H4 (cell line): ENCODE measurements at places on chromosomes 1 and 21. TPM values are rescaled to one million over a fixed set of nuclear protein-coding genes. Genes with fewer than 3 reads are reported as not detected.

Gene SERINC2
- 9.9 and 15.0 TPM in 2 replicates for total RNA-seq

DNA sequence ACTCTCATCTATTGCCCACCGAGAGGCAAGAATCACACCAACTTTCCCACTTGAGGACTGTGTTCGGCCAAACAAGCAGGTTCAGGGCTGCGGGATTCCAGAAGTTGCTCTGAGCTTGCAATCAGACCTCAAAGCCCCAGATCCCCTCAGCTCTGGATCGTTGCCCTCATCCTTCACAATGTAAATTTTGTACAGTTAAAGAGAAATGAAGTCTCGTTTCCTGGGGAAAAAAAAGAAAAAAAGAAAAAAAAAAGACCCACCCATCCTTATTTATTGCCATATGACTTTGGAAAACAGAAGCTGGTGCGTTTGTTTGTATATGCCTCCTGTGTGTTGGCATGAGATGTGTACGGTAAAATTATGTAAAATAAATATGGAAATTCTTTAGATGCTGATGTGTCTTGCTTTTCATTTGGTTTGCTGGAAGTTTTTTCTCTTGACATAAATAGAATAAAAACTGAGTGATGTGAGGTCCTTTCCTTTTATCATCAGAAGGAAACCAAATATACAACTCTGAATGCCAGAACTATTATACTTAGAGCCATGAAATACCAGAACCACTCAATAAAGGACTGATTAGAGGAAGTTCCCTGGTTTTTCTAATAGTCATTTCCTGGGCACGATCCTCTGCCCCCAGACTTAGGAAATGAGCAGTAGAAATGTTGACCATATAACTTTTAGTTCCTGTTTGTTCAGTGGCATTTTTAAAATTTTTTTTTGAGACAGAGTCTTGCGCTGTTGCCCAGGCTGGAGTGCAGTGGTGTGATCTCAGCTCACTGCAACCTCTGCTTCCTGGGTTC lies 48.7 kb downstream of the LHX4 start:
- no peak for DNase-seq

Gene CAPN8
- not detected in 2 replicates for total RNA-seq

Gene PIGM
- total RNA-seq, result 6.0 and 6.3 TPM in 2 replicates

Gene TSPAN2
- 1.3 and 3.7 TPM in 2 replicates for total RNA-seq

DNA sequence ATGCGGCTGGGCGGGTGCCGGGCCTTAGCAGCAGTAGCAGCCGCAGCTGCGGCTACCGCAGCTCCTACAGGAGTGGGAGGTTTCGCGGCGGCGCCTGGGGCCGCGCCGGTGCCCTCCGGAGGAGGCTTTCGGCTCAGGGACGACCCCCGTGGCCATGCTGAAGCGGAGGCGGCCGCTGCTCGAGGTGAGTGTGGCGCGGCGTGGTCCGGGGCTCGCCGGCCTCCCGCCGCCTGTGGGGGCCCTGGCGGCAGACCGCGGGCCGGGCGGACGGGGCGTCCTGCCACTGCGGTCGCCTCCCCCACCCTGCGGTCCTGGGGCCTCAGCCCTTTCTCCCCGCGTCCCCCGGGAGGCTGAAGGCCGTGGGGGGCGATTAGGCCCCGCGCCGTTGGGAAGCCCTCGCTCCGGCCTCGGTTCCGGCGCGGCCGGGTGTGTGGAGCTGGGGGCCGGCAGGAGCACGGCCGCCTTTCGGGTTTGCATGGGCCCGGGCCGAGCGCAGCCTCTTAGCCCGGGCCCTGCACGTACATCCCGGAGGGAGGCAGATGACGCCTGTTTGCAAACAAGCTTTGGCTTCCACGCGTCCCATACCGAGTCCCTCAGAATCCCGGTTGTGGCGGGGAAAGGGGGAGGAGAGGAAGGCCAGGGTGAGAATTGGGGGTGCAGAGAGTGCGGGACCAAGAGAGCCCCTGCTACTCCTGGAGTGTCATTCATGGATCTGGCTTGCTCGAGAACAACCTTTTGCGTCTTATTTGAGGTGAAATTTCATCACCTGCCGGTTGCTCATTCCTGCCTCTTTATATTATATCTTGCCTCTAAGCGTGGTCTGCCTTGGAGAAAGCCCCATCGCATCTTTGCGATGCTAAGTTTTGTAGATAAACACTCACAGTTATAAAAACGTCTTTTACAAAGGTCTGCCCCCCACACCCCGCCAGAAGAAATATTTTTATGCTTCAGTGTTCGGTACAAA lies 613 bp downstream of the ZFYVE9 start:
- DNase-seq, result no peak

Gene UBXN11
- 0.74 and 3.8 TPM in 2 replicates for total RNA-seq

Gene F13B
- total RNA-seq, result not detected in 2 replicates

DNA sequence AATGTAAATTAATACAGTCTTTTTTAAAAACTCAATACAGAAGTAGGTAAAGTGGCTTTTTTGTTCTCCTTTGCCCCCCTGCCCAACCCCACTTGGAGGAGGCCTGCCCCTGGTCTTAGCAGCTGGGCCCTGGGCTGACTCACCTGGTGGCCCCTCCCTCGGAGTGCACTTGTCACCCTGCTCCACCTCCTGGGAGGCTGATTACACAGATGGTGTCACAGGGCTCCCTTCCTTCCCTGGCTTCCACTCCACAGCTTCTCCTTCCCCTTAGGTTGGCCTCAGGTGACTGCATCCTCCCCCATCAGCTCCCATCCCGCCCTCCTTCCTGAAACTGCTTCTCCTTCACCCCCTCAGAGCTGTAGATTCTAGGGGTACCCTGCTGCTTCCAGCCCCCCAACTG lies 11.7 kb upstream of the CAPN9 start:
- DNase-seq, result no peak

- DNase-seq, result no peak
Measured at GRCh38 chr21:31880816-31881215, 8.0 kb downstream of the HUNK start.

DNA sequence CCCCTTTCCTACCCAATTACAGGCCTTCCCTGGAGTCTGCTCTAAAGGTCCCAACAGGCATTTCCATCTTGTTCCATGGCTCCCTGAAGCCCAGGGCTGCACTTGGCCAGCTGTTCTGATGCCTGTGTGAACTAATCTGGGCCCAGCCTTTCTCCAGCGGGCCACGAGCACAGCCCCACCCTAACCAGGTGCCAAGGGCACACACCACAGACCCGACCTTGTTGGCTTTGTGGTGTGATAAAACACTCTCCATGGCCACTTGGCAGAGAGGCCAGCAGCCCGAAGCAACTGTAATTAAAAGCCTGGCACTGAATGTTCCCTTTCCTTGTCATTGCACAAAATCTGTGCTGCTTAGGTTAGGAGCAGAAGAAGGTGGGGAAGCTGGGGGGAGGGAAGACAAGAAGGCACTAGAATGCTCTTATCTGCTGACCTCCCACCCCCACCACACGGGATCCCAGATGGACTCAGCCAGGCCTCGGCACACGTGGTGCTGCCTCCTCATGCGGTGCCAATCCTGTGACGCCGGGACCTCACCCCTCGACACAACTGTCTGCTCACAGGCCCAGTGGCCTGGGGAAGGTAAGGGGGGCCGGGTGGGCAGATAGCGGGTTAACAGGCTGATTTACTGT lies 9.9 kb downstream of the HCRTR1 start:
- no peak for DNase-seq

GRCh38 chr1:67371681-67372080 lies 58.5 kb downstream of the SERBP1 start:
- DNase-seq, result peak; percentile 42

DNA sequence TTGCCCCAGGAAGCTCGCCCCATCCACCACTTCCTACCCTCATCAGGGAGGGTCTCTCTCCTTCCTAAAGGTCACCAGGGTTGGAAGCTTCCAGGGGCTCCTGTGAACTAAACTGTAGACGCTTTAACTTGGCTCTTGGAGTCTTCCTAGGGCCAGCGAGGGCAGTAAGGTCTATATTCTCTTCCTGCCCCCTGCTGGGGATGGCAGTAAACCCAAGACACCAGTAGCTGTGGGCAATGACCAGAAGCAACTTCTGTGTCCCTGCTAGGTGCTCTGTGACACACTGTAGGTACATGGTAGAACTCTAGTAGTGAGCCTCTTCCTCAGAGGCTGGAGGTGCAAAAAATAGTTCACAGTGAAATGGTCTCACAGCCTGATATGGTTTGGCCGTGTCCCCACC lies 30.0 kb downstream of the KCND3 start:
- DNase-seq, result no peak

Gene CSF1
- total RNA-seq, result 15.8 and 18.9 TPM in 2 replicates

DNA sequence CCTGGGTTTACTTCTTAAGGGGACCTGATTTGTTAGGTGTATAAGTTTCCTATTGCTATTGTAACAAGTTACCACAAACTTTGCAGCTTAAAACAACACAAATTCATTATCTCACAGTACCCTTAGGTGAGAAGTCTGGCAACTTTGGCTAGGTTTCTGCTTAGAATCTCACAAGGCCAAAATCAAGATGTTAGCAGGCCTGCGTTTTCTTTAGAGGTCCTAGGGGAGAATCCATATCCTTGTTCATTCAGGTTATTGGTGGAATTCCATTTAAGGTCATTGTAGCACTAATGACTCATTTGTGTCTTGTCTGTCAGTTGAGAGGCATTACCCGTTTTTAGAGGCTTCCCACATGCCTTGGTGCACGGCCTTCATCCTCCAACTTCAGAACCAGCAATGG lies 8.2 kb upstream of the SH2D1B start:
- DNase-seq, result no peak

DNA sequence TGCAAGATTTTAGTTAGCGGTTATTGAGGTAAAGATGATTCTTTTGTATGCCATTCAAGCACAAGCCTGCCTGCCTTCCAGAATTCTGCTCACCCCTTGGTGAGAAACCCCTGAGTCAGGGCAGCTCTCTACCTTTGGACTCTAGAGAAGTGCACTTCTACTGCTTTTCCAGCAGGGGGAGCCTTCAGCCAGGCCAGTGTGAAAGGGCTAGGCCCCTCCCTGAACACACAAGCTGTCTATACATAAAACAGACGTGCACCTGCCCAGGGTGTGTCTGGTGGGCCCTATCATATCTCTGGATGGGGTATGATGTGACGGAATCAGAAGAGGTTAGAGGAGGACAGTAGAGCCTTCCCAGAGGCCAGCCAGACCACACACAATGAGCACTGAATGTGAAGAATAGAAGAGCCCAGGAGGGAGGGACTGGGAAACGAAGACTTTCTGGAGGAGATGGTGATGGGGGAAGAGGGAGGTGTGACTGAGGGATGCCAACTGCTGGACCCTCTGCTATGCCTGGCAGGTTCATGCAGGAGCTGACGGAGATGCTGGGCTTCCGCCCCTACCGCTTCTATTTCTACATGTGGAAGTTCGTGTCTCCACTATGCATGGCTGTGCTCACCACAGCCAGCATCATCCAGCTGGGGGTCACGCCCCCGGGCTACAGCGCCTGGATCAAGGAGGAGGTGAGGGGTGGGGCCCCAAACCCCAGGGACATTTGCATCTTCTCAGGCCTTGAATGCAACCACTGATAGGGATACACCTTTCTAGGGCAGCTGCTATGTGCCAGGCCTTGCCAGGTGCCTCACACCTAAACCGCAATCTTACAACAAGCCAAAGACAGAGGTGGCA lies 13.0 kb upstream of the KCNC4 start:
- DNase-seq, result peak; percentile 45

DNA sequence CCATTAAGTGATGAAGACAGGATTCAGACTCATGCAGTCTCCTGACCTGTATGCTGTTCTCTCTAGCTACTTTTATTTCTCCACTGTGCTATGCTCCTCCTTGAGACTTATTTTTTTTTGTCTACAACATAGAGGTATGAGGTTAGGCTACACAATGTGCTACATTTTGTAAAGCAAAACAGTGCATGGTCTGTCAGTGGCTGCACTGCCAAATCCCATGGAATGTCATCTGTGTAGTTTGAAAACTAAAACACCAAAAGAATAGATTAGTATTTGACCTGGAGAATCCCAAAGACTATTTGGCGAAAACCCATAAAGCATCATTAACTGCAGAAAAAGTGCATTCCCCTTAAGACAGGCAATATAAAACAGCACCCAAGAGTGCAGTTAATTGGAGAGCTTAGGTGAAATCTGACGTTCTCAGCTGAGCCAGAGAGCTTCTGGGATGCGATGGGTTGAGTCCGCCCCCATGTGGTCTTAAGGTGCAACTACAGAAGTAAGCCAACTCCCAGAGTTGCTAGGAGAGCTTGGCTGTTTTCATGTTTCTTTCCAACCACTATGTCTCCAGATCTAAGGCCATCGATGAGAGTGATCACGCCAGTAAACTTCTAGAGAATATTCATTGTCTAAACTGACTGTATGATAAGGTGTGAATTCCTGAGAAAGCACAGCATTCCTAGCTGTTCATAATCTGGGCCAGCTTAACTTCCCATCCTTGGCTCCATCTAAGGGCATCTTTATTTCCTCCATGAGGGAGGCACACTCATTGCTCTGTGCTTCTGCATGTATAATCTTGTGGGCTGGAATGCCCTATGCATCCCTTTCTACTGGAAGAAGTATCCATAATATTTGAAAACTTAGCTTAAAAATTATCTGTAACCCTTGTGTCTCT lies 20.7 kb upstream of the CYP2J2 start:
- DNase-seq, result peak; percentile 71

GRCh38 chr1:96104506-96104905 lies 617.1 kb upstream of the PTBP2 start:
- no peak for DNase-seq

Gene VWA1
- total RNA-seq, result 0.04 TPM in 1 of 2 replicates, not detected in the other

DNA sequence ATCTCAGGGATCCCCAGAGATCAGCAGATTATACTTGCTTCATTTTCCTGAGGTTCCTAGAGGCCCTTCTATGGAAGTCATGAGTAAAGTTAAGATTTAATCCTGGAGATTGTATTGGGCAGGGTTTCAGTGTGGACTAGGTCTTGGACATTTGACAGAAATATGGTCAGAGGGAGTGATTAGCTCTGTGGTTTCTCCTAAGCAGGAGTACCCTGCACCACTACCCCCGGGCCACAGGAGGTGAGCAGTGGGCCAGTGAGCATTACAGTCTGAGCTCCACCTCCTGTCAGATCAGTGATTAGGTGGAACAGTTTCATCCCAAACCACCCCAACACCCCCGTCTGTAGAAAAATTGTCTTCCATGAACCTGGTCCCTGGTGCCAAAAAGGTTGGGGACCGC lies 43.2 kb downstream of the PHACTR4 start:
- peak; percentile 18 for DNase-seq

Gene OR10Z1
- not detected in 2 replicates for total RNA-seq

DNA sequence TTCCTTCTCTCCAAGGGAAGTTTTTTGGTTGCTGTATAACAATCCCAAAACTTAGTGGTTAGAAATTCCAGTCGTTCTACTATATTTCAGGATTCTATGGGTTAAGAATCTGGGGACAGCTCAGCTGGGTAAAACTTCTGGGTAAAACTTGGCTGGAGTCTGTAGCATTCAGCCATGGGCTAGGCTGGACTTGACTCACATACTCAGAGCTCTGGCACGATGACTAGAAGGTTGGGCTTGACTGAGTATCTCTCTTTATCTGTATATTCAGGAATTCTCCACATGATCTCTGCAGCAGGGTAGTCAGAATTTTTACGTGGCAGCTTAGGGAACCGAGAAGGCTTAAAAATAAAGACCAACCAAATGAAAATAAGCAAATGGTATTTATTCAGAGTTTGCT lies 28.2 kb upstream of the HRNR start:
- DNase-seq, result no peak

Gene SZT2
- 4.2 and 6.3 TPM in 2 replicates for total RNA-seq

Gene SLC16A4
- 85.2 and 91.7 TPM in 2 replicates for total RNA-seq

DNA sequence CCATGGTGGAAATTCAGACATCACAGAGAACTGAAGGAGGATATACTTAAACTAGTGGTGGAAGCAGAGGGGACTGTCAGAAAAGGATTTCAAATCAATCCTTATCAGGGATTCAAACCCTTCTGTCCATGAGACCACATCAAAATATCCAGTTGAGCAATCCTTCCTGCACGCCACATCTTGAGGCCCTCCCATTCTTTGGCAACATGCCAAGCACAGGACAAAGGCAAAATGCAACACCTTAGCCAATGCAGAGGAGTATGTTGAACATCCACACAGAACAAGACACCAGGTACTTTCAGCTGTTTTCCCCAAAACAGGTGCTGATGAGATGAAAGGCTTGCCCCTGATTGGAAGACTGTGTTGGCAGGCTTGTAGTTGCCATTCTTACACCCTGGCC lies 81.8 kb upstream of the PLXNA2 start:
- DNase-seq, result no peak
